ACHN (cell line): ENCODE measurements at places on chromosomes 2 and 18.
A peak's percentile ranks its signal among the peaks of the same experiment; 100 is the strongest.

GRCh38 chr2:234492717-234493485 is 4.0 kb downstream of the ARL4C start:
- DNase-seq: no peak

DNA sequence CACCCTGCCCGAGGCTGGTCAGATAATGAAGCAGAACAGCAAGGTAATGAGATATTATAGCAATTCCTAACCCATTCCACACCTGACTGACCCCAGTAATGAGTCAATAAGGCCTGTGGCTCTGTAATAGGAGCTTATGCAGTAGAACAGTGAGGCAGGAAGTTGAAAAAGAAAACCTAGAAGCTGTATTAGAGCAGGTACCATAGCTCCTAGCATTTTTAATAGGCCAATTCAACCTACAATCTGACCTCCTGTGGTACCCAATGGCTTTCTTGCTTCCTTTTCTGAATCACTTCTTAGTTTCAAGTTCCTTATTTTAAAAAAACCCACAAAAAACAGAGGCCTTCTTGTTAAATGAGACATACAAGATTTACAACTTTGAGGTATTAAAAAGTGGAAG is 43.6 kb upstream of the MAP2 start:
- peak; percentile 25 for DNase-seq

DNA sequence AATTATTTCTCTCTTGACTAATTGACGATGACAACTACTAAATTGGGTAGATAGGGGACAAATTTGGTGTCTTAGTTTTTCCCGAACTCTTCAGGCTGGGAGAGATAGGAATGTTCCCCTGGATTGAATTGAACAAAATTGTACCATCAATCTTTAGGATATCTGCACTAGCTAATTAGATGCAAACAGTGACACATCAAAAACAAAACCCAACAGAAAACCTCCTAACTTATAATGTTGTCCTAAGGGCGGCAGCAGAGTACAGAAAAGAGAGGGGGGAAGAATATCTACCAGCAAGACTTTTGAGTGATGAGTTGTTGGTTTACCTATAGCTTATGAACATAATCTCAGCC is 342.9 kb downstream of the INSIG2 start:
- no peak for DNase-seq

GRCh38 chr2:231927566-231927890 is 1.3 kb upstream of the NPPC start:
- no peak for DNase-seq

DNA sequence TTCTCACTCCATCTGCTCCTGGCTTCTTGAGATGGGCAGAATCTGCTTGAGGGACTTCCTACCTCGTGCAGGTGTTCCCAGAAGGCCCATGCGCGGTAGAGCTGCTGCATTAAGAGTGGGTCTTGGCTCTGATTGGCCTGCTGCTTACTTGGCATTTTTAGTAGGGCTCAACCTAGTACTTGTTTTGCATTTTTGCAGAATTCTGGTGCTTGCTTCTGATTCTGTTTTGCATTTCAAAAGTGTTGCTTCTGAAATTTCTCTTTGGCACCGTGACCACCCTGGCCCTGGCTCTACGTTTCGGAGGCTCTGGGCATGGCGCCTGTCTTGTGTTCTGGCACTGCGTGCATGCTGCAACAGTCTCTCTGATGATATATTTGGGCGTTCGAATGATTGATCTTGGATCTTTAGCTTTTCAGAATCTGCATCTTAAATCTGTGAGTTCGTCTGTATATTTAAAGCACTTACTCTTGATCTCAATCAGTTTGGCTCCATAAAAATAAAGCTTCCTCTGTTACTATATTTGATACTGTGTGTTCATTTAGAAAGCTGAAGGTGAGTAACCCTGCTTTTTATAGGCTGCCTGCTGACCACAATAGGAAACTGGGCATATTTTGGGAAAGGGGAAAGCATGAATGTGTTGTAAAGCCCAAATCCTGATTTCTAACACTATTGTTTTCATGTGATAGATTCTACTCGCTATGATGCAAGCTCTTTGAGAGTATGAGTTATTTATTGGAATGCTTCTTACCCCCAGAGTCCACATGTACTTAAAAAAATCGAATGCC is 22.2 kb downstream of the EFR3B start:
- DNase-seq: no peak

GRCh38 chr2:149062531-149062930 is 24.0 kb downstream of the LYPD6B start:
- no peak for DNase-seq

DNA sequence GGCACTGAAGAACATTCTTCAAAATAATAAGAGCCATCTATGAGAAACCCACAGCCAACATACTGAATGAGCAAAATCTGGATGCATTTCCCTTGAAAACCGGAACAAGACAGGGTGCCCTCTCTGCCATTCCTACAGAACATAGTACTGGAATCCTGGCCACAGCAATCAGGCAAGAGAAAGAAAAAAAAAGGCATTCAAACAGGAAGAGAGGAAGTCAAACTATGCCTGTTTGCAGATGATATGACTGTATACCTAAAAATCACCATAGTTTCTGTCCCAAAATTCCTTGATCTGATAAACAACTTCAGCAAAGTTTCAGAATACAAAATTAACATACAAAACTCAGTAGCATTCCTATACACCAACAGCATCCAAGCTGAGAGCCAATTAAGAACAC is 119.5 kb upstream of the PARD3B start:
- DNase-seq: no peak

DNA sequence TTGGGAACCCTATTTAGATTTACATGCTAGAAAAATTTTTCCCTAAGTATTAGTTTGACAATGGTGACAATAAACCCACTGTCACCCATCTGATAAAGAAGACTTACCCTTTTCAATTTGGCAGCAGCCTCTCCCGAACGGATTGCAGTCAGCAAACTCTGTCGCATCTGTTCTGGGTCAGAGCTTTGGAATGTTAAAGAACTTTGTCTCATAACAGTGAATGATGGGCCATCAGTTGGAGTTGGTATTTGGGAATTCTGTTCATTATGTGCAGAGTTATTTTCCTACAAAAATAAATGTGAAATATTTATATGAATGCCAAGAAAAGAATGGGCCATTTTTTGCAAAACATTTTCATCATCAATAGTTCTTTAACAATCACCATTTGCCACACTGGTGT is 70.8 kb upstream of the GRB14 start:
- no peak for DNase-seq

GRCh38 chr2:203510941-203511305 is 24.2 kb downstream of the RAPH1 start:
- no peak for DNase-seq

GRCh38 chr2:99554871-99555270 is 65.1 kb upstream of the REV1 start:
- no peak for DNase-seq

DNA sequence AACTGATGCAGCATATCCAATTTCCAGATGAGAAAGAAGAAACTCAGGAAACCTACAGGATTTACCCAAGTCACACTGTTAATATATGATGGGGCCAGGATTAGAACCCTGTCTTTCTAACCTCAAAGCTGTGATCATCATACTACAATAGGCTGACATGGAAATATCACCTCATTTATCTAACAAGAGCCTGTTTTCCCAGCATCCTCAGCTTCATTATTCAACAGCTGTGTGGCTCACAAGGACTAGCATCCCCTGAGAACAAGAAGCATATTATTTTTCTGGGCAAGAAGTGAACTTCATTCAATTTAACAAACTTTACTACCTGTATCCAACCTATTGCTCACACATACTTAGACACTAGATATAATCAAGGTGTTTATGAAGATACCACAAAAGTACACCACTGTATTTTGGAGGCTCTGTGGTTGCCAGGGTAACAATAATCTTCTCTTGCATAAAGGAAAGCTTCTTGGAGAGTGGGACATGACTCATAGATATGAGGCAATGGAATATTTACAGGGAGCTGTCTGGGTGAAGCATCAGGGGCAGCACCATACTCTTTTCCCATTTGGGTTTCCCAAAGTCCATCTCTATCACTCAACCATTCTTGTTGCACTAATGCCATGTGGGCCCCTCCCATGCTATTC is 218.2 kb downstream of the RAD51AP2 start:
- DNase-seq: no peak

DNA sequence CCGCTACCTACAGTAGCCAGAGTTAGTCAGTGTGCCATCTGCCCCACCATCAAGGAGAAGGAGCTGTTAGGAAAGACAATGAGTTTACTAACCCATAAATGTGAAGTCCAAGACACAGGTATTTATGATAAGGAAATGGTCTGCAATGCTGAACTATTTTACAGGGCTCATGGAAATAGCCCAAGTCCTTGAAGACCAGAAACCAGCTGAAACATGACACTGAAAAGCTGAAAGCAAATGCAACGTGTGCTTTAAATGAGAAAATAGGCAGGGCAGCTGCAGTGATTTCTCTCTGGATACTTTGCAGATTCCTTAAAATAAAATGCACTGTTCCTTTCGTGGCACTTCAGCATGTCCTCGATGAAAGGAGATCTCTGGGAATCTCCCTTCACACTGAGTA is 256.4 kb upstream of the TCF4 start:
- no peak for DNase-seq

- no peak for DNase-seq
These were observed 196.8 kb downstream of the LRRTM4 start for GRCh38 chr2:77325395-77325794.

DNA sequence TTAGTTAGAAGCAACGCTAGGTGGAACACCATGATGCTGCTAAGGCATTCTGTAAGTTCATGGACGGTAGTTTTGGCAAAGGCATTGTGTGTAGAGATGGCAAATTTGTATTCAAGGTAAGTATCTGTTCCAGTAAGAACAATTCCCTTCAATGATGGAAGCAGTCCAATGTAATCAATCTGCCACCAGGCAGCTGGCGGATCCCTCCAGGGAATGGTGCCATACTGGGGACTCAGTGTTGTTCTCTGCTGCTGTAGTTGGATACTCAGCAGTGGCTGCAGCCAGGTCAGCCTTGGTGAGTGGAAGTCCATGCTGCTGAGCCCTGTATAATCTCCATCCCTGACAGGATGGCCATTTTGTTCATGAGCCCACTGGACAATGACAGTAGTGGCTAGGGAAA is 62.8 kb downstream of the ARL6IP6 start:
- DNase-seq: no peak

GRCh38 chr2:173109253-173110188 is 33.9 kb downstream of the MAP3K20 start:
- DNase-seq: peak; percentile 52

GRCh38 chr2:27148801-27149439 is at the start of gene TCF23:
TCF23 (plus strand) TSS chr2:27149004; CDS start chr2:27149134, 130 bp downstream.
- no peak for DNase-seq

GRCh38 chr18:47917923-47918610 is 12.4 kb downstream of the SMAD2 start:
- no peak for DNase-seq

GRCh38 chr2:209547726-209548125 is 123.9 kb downstream of the MAP2 start:
- no peak for DNase-seq
